ENCODE measurements at places on chromosomes 2 and 18.

- no peak for DNase-seq
These were observed 31.5 kb downstream of the TRABD2A start for GRCh38 chr2:84849271-84849952.

GRCh38 chr2:92073036-92073814, 2798.0 kb upstream of the TEKT4 start:
- no peak for DNase-seq

GRCh38 chr18:59562751-59563150, 134.5 kb downstream of the CCBE1 start:
- no peak for DNase-seq

DNA sequence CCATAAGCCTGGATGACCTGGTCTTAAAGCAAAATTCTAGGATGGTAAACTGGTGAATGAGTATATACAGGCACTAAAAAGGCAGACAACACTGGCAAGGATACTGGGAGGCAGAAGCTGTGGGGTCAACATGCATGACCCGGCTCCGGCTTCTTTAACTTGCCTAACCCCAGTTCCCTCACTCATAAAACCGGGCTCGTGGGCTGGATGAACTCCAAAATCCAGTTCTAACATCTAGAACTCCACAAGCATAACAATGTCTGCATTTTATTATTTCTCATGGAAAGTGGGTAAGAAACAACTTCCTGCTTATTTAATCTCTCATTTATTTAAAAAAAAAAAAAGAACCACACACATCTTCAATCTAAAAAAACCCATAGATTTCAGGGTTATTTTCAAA, 57.3 kb downstream of the FARSB start:
- DNase-seq: no peak

Measured in muscle of leg (tissue), 16 donors.